ENCODE measurements at places on chromosomes 4 and X. TPM values are rescaled to one million over a fixed set of nuclear protein-coding genes. Genes with fewer than 3 reads are reported as not detected.

Gene ZNF732
- not detected for total RNA-seq

Gene FRAS1
- total RNA-seq = 9.2 TPM

Gene USP17L17
- total RNA-seq = not detected

Gene ZBED1
- total RNA-seq = 46.3 TPM

DNA sequence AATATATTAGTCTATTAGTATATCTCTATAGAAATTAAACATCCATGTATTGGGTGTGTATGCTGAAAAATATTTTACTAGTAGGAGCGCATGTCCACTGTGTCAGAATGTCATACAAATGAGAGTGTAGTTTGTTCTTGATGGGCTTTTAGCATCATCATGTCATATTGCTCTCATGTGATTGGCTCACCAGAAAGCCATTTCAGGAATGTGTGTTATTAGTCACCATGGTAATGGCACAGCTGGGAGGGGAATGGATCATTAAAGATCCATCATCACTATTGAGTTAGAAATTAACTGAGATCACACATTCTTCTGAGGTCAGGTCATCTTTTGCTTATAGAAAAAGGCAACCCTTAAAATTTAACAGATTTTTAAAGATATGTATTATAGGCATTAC lies 77.3 kb downstream of the PHEX start:
- H3K36me3 ChIP-seq = no peaks in the 10 kb centered on the region
- H3K4me3 ChIP-seq = no peak overlapping the region
- DNase-seq = no peak
- no peaks in the 10 kb centered on the region for H3K27me3 ChIP-seq
- H3K4me1 ChIP-seq = no peaks in the 10 kb centered on the region
- no peak overlapping the region for H3K27ac ChIP-seq

DNA sequence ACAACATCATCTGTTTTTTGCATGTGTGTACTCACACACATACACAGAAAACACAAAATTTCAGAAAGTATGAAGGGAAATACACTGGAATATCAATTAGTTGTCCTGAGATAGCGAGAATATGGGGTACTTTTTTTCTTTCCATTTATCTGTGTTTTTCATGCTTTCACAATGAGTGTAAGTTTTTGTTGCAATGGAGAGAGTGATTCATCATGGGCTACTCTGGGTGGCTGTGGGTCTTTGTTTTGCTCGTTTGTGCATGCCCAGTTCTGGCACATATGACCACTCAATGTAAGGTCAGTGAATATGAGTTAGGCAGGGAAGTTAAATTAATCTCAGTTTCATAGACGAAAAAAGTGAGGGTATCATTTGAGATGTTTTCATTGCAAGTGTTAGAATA lies 26.9 kb downstream of the XK start:
- no peak overlapping the region for H3K27ac ChIP-seq
- no peaks in the 10 kb centered on the region for H3K27me3 ChIP-seq
- DNase-seq = no peak

DNA sequence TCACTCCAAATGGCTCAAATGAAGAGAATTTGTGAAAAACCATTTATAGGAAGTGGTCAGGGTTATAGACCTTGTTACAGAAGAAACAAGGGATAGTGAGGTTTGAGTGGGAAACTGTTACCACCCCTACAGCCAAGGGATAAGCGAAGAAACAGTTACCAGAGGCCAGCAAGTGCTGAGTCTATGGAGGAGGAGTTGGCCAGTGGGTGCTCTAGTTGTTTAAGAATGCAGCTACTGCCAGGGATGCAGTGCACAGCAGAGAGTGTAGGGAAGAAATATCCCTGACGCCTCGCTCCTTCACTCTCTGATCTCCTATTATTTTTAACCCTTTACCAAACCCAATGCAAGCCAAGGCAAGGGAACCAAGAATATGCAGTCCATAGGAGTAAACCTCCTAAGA lies 15.2 kb upstream of the SYTL4 start:
- H3K4me1 ChIP-seq = peaks cover 5% of the 10 kb centered on the region
- no peak overlapping the region for H3K27ac ChIP-seq
- H3K27me3 ChIP-seq = no peaks in the 10 kb centered on the region
- H3K36me3 ChIP-seq = no peaks in the 10 kb centered on the region
- H3K4me3 ChIP-seq = no peak overlapping the region

DNA sequence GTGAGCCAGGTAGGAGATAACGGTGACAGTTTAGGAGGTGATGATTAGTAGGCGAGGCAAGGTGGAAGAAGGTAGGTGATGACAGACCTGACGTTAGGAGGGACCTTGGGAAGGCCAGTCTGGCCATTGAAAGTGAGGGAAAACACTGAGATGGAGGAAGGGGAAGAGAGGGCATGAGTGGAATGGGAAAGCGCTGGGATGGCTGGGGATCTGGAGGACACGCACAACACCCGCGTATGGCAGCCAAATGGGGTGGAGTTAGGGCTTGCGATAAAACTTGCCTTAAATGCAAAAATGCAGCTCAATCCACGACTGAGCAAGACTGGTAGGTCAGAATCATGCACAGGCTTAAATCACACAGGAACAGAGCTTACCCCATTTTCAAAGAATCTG lies 605 bp upstream of the CDKL2 start:
- H3K4me3 ChIP-seq = peak overlapping the region; percentile 74
- H3K4me1 ChIP-seq = peaks cover 14% of the 10 kb centered on the region
- H3K36me3 ChIP-seq = no peaks in the 10 kb centered on the region
- peak overlapping the region; percentile 74 for H3K27ac ChIP-seq

GRCh38 chr4:147843162-147843561 lies 111.3 kb downstream of the ARHGAP10 start:
- DNase-seq = no peak
- H3K36me3 ChIP-seq = no peaks in the 10 kb centered on the region
- peaks cover 14% of the 10 kb centered on the region for H3K4me1 ChIP-seq
- H3K27me3 ChIP-seq = no peaks in the 10 kb centered on the region
- H3K4me3 ChIP-seq = no peak overlapping the region

GRCh38 chr4:81460191-81460701 lies 11.5 kb downstream of the RASGEF1B start:
- no peak for DNase-seq
- H3K36me3 ChIP-seq = peaks cover 40% of the 10 kb centered on the region
- peaks cover 19% of the 10 kb centered on the region for H3K4me1 ChIP-seq
- no peaks in the 10 kb centered on the region for H3K27me3 ChIP-seq

- no peaks in the 10 kb centered on the region for H3K36me3 ChIP-seq
- H3K27ac ChIP-seq = no peak overlapping the region
- H3K4me3 ChIP-seq = no peak overlapping the region
Measured at GRCh38 chr4:136935305-136935704, 597.0 kb downstream of the PCDH18 start.

- H3K36me3 ChIP-seq = no peaks in the 10 kb centered on the region
- no peak for DNase-seq
- no peaks in the 10 kb centered on the region for H3K27me3 ChIP-seq
- H3K4me3 ChIP-seq = no peak overlapping the region
Measured at GRCh38 chr4:78313754-78314120, 237.8 kb upstream of the ANXA3 start.

DNA sequence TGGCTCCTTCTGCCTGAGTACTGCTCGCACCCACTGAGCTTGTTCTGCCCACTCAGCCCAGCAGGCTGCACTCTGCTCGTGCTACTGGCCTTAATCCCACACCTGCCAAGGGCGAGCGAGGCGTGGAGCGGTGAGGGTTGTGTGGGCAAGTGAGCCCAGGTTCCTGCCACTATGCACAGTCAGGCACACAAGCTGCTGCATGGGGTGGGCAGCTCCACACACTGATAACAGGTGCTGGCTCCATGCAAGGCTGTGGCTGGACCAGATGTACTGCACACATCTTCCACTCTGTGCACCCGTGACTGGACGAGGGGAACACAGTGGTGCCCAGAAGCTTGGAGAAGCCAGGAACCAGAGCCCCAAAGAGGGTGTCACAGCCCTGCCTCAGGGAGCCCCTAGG lies 184.3 kb upstream of the NUDT6 start:
- H3K27ac ChIP-seq = no peak overlapping the region
- H3K4me3 ChIP-seq = no peak overlapping the region
- DNase-seq = no peak
- H3K27me3 ChIP-seq = no peaks in the 10 kb centered on the region

- no peak overlapping the region for H3K4me3 ChIP-seq
- no peak overlapping the region for H3K27ac ChIP-seq
Measured at GRCh38 chr4:144356941-144357381, 216.4 kb upstream of the GYPA start.

- DNase-seq = no peak
- H3K4me3 ChIP-seq = no peak overlapping the region
- no peaks in the 10 kb centered on the region for H3K36me3 ChIP-seq
- no peaks in the 10 kb centered on the region for H3K4me1 ChIP-seq
- H3K27me3 ChIP-seq = no peaks in the 10 kb centered on the region
Measured at GRCh38 chr4:186787536-186787935, 63.9 kb upstream of the FAT1 start.

GRCh38 chrX:1385253-1386223 lies 6.4 kb downstream of the SLC25A6 start:
- peaks cover 89% of the 10 kb centered on the region for H3K36me3 ChIP-seq
- H3K27ac ChIP-seq = no peak overlapping the region
- no peak overlapping the region for H3K4me3 ChIP-seq

GRCh38 chrX:35288657-35289056 lies 346.1 kb downstream of the FAM47B start:
- no peak overlapping the region for H3K4me3 ChIP-seq
- no peaks in the 10 kb centered on the region for H3K4me1 ChIP-seq
- DNase-seq = no peak
- H3K36me3 ChIP-seq = no peaks in the 10 kb centered on the region
- no peak overlapping the region for H3K27ac ChIP-seq
- H3K27me3 ChIP-seq = no peaks in the 10 kb centered on the region

- no peak overlapping the region for H3K4me3 ChIP-seq
- H3K27ac ChIP-seq = no peak overlapping the region
- H3K27me3 ChIP-seq = no peaks in the 10 kb centered on the region
- peaks cover 12% of the 10 kb centered on the region for H3K4me1 ChIP-seq
Measured at GRCh38 chr4:82988323-82988832, 22.2 kb downstream of the LIN54 start.

DNA sequence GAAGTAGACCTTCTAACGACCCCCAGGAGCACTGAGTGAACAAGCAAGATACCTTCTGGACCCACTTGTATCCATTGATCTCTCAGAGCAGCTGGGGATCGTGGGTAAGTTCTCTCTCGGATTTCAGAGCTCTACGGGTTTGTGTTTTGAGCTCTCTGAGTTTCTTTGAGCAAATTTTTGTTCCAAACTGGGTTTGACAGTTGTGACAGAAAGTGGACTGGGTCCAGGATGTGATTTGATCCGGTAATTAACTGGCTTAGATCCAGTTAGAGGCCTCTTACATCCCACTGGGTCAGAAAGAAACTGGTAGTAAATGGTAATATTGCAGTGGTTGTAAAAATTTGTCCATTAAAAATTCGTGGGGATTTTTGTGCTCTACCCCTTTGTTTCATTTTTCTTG lies 459.2 kb downstream of the INPP4B start:
- H3K36me3 ChIP-seq = no peaks in the 10 kb centered on the region
- DNase-seq = no peak
- no peak overlapping the region for H3K27ac ChIP-seq
- no peaks in the 10 kb centered on the region for H3K4me1 ChIP-seq
- no peaks in the 10 kb centered on the region for H3K27me3 ChIP-seq
